ENCODE measurements at places on chromosomes 5 and 9.

- no peak for DNase-seq
Observed at GRCh38 chr5:43168175-43168574, 23.9 kb upstream of the NIM1K start.

- DNase-seq = no peak
Observed at GRCh38 chr9:124218987-124219461, 38.7 kb upstream of the NEK6 start.

DNA sequence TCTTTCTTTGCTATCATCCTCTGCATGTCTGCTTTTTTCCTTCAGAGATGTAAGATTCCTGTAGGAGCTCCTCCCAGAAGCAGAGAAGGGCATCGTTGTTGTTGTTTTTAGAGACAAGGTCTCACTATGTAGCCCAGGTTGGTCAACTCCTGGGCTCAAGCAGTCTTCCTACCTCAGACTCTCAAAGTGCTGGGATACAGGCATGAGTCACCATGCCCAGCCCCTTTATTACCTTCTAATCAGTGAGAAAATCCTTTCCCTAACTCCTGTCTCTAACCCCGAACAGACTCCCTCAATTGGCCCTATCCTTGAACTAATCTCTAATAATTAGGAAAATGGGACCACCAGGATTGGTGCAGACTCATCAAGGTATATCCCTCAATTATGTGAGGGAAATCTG is 64.4 kb downstream of the GALNT10 start:
- no peak for DNase-seq

DNA sequence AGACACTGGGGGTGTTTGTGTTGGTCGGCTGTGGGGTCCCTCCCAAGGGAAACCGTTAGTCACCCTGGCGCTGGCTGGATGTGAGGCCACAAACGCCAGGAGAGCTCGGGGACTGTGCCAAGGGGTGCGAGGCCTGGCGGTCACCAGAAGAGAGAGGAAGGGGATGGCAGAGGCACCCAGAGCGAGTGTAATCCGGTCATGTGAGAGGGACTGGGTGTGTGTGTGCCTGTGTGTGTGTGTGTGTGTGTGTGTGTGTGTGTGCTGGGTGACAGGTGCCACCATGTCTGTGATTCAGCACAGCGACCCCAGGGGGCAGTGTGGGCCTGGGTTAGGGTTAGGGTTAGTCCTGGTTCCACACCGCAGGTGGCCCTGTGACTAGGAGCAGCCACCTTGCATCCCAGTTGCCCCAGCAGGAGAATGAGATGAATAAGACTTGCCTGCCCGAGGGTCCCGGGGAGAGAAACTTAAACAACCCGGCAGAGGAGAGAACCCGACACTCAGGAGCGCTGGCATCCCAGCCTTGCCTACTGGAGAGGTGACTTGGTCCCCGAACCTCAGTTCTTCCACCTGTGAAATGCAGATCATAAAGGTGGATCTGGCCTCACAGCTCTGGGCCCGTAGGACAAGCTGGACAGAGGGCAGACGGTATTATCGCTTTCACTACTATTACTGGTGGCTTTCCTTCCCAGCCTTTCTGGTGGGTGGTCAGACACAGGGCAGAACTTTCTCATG is 1.4 kb upstream of the ADAMTSL2 start:
- DNase-seq = peak; percentile 52

DNA sequence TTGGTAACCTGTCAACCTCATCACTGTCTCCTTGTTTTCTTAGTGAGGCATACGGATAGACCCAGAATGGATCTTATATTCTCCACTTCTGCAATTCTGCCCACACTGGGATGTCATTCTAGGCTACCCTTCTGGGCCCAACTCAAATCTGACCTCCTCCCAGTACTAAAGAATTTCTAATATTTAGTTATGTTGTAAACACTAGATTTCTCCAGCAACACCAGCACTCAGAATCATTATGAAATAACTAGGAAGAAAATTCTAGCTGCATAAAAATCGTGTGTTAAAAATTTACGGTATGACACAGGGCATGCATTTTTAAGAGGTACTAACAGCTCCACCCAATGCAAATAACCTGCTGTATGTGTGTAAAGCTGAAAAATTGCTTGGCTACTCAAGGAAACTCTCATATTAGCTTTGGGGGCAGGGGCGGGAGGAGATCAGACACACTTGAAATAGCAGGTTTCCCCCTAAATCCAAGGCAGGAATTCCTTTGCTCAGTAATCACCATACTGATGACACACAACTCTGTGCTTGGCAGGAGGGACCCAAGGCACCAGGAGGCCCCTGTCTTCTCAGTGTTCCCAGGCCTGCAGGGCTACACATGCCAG is 27.3 kb downstream of the MACROH2A1 start:
- no peak for DNase-seq

DNA sequence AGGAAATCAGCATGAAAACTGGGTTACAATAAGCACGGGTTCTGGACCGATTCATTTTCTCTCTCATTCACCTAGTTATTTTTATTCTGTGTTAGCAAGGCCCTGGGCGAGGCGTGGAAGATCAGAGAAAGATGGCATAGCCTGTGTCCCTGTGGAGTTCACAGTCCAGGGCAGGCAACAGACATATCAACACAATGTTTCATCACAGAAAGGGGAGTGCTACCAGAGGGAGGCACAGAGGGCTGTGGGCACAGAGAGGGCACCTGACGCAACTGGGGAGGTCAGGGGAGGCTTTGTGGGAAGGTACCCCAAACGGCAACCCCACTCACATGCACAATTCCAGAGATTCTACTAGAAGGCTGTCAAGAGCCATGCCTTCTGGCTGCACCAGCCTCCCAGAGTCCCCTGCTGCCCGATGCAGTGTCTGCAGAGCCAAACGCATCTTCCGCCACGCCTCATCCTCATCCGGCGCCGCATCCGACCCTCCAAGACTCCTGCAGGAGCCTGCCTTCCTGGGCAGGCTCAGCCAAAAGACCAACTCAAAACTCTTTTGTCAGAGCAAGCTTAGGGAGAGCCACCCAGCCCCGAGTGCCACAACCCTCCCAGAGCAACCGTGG is 1.4 kb downstream of the FAM193B start:
- DNase-seq = peak; percentile 31

- DNase-seq = peak; percentile 15
Observed at GRCh38 chr5:168104811-168105481, 186.5 kb upstream of the WWC1 start.

GRCh38 chr9:69071059-69071458 is 35.5 kb downstream of the FXN start:
- DNase-seq = no peak

DNA sequence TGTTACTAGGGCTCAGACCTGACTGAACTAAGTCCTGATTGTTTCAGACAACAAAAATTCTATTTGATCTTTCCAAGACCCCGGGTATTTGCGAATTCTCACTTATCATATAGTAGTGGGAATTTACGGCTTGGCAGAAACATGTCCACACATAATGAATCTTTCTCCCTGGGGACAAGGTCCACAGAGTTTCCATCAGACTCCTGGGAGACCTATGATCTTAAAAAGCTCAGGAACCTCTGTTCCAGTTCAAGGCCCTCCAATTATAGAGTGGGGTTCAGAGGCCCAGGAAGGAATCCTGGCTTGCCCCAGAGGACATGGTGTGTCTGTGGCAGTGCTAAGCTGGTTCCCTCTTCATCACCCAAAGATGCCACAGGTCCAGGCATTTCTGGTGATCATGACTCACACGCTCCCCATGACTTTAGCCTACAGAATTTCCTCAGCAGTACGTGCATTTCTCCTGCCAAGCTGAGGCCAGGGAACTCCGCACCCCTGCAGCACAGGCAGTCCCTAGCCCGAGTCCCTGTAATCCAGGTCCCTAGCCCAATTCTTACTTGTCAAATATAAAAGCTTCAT is 12.6 kb downstream of the RAPGEF1 start:
- peak; percentile 69 for DNase-seq

DNA sequence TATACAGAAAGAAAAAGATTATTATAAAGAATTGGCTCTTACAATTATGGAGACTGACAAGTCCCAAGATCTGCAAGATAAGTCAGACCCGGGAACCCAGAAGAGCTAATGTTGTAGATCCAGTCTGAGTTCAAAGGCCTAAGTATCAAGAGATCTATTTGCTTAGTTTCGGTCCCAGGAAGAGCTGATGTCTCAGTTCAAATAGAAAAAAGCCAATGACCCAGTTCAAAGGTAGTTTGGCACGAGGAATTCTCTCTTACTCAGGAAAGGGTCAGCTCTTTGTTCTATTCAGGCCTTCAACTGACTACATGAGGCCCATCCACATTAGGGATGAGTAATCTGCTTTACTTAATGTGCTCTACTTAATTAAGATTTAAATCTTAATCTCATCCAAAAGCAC is 128.3 kb upstream of the PLCXD3 start:
- DNase-seq = no peak

GRCh38 chr9:115292584-115293279 is 174.8 kb upstream of the TNC start:
- DNase-seq = no peak

DNA sequence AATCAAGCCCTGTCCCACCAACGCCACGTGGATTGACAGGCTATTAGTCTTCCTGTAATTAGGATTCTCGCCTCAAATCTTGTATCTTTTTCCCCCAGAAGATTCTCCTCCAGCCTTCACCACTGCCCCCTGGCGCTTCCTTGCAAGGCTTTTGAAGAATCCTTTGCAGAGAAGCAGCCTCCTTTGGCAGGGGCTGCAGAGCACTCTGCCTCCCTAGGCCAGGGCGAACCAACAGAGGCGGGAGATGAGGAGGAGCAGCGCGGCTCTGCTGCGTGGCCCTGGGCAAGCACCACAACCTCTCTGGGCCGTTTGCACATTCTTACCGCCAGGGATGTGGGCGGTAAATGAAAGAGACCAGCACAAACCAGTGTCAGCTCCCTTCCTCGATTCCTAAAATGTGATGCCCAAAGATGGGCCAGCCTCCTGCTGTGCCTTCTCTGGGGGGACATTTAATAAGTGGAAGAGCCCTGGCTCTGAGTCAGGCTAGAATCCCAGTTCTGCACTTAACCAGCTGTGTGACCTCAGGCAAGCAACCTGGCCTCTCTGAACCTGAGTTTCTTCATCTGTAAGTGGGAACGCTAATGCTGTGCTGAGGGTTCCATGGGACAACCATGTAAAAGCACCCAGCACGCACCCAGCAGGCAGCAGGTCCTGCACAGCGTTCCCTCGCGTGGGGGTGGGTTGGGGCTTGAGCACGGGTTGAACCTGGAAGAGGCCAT is 128.6 kb downstream of the KCNIP1 start:
- no peak for DNase-seq

DNA sequence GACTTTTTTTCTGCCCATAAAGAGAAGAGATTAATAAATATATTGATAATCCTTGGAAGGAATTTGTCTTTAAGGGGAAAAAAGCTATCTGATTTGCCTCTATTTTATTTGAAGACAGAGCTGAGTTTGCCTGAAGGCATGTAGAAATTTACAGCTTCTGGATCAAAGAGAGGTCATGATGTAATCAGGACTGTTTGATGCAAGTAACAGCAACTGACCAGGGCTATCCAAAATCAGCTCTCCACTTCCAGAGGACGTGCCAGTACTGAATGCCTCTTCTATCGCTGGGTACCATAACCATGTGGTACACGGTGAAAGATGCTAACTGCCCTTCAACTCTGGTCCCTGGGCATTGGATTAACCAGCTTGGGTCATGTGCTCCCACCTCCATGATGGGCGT is 90.6 kb downstream of the ZFAND5 start:
- DNase-seq = no peak

GRCh38 chr9:94156348-94157049 is 72.2 kb downstream of the PTPDC1 start:
- no peak for DNase-seq

- no peak for DNase-seq
Observed at GRCh38 chr5:132321109-132321721, 27.0 kb downstream of the SLC22A4 start.

- DNase-seq = peak; percentile 24
Observed at GRCh38 chr5:16628376-16628775, 11.6 kb upstream of the RETREG1 start.

GRCh38 chr9:13278368-13279246 is 885 bp downstream of the MPDZ start:
- DNase-seq = peak; percentile 89

- peak; percentile 80 for DNase-seq
Observed at GRCh38 chr5:172276214-172276613, 7.3 kb downstream of the UBTD2 start.

DNA sequence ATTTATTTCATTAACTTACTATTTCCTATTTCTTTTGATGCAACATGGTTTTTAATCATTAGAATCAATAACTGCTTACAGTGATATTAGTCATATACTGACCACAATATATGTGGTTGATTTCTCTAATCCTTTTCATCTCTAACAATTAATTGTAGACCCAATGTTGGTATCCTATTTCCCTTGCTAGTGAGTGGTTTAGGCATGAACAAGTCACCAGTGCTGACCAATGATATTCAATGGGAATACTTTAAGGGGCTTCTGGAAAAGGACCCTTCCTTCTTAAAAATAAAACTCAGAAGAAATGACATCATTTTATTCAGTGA is 672.4 kb upstream of the GRAMD2B start:
- no peak for DNase-seq

- DNase-seq = no peak
Observed at GRCh38 chr5:521680-522079, 2.6 kb downstream of the SLC9A3 start.

GRCh38 chr9:136312436-136312835 is 8.5 kb upstream of the CCDC187 start:
- DNase-seq = peak; percentile 61

- DNase-seq = no peak
Observed at GRCh38 chr5:161745392-161745791, 59.9 kb downstream of the GABRA6 start.

DNA sequence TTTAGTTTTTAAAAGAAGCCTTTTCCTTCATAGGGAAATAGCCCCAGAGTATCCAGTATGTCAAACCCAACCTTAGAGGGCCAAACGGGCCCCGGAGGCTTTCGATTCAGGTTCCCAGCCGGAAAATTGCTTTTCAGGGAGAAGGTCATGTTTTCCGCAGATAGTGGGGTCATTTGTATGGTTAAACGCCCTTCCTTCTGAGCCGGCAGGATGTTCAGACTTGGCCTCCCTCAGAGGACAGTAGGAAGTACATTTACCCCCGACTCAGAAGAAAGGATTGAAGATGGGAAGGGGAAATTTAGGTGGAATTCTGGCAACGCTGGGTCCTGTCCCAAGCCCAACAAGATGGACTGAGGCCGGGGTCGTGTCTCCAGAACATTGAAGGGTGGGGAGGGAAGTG is 195.2 kb downstream of the AOPEP start:
- DNase-seq = peak; percentile 31

GRCh38 chr9:126219648-126220063 is 107.0 kb upstream of the MVB12B start:
- no peak for DNase-seq

- no peak for DNase-seq
Observed at GRCh38 chr9:106069241-106069640, 374.9 kb downstream of the TMEM38B start.
